KG1 (cell line): ENCODE measurements at places on chromosomes 3 and 15.

DNA sequence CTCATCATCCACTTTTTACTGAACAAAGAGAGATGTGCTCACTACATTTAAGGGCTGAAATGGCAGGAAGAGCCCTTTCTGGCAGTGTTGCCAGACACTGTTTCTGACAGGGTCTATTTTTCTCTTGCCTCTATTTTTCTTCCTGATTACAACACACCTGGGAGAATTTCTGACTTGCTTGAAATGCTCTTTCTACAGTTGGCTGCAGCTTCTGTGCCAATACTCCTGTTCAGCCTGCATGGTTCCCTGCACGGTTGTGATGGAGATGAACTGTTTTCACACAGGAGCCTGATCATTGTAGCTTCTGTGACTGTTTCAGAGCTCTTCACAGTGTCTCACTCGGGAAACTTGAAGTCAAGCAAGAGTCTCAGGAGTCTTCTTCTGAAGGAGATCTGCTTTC is 83.0 kb upstream of the DLG1 start:
- DNase-seq: no peak

GRCh38 chr3:128808672-128809071 is 70.7 kb upstream of the ACAD9 start:
- DNase-seq: no peak

DNA sequence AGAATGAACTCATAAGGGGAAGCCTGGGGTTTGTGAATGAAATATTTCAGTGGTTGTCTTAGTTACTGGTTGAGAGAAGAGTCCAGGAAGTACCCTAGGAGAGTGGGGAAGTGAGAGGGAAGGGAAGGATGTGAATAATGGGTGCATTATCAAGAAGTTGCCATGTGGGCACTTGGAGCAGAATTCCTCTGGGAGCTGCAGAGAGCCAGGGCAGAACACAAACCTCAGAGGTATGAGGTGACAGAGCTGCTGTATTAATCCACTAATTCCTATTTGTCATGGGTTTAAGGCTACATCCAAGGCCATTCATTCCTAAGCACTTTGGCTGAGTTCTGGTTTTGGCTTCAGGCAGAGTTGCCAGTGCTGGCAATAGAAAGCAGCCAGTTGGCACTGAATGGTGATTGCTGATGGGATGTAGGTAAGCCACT is 29.0 kb downstream of the NDUFB4 start:
- no peak for DNase-seq

- no peak for DNase-seq
These were observed 18.0 kb downstream of the ISG20 start for GRCh38 chr15:88656760-88657221.

DNA sequence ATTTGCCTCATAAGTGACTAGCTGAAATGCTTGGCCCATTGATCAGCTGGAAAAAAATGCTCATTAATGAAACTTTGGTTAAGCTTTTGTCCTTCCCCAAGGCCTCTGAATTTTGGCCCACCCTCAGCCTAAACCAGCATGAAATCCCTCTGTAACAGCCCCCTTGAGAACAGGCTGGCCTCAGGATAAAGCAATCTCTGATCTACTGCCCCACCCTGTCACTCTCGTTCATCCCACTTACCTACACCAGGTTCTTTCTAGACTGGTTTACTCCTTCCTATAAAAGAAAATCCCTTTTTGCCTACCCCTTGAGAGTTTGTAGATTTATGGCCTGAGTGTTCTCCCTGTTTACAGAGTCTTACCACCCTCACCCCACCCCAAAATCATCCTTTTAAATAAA is 3.4 kb upstream of the AEN start:
- DNase-seq: no peak

DNA sequence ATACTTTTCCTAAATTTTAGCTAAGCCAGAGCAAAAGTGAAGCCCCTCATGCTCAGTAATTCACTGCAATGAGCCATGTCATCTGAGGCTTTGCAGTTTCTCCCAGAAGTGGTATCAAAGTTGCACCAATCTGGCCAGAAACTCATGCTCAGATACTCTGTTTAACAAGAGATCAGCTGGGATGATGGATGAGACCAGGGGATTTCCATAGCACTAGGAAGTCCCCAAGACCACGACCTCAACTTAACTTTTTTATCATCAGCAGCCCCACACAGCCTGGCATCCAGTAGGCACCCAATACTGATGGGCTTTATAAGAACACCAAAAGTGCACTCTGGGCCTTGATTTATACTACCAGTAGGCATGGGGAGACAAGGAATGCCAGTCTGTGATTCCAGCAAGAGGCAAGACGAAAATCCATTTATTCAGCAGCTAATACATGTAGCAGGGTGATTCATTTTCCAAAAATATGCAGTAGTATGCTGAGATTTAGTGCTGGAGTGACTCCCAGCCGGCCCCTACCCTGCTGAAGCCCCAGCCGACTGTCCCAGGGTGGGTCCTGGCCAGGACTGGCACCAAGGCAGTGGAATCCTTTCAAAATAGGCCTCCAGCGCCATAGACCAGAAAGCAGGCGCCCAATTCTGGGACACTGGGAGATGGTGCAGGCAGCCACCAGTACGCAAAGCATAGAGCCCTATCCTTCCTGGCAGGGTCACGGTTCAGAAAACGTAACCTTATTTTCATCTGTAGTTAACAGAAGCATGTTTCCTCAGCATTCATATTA is 612 bp upstream of the LDHAL6B start:
- DNase-seq: no peak

DNA sequence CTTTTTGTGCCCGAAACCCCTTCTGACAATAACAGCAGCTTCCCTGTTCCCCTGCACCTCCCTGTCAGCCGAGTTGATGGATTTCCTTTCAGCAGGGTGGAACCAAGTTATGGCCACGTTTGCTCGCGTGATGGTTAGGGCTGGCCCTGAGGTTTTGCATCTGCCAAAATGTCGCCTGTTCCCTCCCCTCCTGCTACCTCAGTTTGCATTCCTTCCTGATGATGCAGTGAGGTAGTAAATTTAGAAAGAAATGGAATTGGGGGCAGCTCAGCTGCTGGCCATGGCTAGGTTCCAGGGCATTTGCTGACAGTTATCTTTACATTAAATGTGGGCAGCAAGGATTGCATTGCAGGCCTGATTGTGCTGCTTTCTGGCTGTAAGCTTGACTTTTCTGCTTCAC is 13.2 kb downstream of the LIMD1 start:
- no peak for DNase-seq

DNA sequence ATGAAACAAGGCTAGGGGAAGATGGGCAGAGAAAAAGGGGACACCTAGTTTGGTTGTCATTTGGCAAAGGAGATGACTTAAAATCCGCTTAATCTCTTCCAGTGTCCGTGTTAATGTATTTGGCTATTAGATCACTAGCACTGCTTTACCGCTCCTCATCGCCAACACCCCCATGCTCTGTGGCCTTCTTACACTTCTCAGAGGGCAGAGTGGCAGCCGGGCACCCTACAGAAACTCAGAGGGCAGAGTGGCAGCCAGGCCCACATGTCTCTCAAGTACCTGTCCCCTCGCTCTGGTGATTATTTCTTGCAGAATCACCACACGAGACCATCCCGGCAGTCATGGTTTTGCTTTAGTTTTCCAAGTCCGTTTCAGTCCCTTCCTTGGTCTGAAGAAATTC is 39.6 kb downstream of the DNASE1L3 start:
- DNase-seq: no peak

DNA sequence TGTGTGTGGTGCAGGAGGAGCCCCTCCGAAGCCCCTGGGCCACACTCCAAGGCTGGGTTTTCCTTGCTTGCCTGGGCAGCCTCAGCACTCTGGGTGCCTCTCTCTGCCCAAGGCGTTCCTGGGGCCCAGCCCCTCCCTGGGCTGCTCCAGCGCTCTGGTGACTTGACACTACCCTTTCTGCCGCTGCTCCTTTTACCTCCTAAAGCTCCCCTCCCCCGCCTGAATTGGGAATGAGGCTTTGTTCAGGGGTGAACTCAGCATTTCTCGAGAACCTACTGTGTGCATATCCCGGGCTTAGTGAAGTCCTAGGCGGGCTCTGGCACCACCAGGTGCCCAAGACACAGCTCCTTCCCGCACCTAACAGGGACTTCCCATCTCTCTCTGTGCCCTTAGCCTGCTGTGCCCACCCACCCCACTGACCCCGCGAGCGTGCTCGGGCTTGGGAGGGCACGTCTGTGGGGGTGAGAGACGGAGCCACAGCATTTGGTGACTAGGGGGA is 1.2 kb upstream of the BAHD1 start:
- DNase-seq: no peak

- DNase-seq: no peak
These were observed 575.1 kb downstream of the FOXP1 start for GRCh38 chr3:71008350-71008935.

DNA sequence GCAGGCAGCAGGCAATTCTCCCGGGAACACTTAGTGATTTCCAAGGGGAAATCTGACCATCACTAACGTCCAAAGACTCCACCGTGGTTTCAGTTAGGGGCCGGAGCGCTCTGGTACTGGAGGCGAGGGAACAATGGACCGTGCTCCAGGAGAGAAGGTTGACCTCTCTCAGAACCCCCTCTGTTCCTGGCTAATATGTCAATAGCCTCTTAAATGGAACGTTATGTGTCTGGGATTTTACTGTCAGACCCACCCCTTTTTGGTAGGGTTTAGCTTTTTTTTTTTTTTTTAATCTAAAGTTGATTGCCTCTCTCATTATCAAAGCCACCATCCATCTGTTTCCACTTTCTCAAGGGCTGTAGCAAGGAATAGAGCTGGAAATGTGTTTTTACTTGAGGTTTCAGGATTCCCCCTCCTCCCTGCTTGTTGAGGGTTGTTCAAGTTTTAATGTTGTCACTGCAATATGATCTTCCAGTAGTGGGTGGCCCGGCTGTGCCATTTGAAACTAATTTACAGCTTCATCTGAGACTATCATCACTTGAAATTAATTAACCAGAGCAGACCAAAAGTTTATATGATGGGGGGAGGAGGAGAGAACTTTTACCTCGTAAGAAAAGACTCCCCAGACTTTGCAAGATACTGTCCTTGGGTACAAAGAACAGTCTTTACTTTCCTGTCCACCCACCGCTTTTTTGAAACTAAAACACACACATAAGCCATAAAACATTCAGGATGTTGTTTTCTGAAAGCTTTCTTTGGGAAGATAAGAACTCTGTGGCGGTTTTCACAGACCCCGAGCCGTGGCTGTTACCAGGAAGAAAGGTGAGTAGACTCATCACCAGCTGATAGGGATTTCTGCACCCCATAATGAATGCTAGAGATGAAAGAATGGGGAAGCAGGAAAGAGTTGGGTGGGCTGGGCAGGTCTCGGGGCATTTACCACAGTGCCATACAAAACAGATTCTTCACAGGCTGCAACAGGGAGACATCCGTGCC is 187.8 kb downstream of the UACA start:
- no peak for DNase-seq

- DNase-seq: no peak
These were observed 199.7 kb downstream of the AKAP13 start for GRCh38 chr15:85579957-85580694.

- no peak for DNase-seq
These were observed 86.8 kb downstream of the BFSP2 start for GRCh38 chr3:133486658-133487057.

DNA sequence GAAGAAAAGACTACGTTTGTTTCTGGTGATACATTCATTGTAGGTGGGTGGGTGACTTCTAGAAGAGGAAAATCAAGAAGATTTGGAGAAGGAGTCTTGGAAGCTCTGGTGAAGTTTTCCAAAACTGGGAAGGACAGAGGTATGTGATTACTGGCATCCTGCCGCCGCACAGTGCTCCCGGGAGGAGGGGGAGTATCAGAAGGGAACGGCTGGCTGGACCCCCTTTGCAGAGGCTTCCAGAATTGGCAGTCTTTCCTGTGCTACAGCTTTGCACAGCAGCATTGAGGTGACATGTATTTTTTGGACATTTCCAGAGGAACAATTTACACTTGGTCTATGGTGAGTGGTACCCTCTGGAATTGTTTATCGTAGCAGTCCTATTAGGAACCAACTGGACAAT is 75.7 kb upstream of the EOMES start:
- DNase-seq: no peak

DNA sequence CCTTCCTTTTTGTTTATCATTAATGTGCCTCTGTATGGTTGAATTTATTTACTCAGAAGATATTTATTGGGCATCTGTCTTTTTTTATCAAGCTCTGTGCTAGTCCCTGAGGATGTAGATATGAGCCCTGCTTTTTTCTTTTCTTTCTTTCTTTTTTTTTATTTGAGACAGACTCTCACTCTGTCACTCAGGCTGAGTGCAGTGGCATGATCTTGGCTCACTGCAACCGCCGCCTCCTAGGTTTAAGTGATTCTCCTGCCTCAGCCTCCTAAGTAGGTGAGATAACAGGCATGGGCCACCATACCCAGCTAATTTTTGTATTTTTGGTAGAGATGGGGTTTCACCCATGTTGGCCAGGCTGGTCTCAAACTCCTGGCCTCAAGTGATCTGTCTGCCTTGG is 58.5 kb downstream of the MBNL1 start:
- no peak for DNase-seq

GRCh38 chr15:39344662-39345141 is 236.2 kb upstream of the THBS1 start:
- DNase-seq: no peak

DNA sequence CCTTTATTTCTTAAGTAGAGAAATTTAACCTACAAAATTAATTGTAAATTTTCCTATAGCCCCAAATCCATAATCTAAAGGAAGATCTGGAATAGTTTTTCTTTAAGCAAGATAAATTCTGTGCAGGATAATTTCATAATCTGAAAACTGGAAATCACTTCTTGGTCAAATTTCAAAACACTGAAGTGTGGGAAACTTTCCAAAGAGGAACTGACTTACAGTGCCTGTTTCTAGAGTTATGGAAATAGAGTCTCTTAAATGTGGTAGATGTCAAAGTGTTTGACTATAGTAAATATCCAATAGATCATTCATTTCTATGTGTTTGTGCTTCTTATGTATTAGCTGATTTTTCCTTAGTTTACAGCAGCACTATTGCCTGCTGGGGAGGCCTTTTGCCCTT is 1.6 kb upstream of the P2RY13 start:
- no peak for DNase-seq

GRCh38 chr3:132549890-132550578 is 47.0 kb upstream of the ACKR4 start:
- peak; percentile 13 for DNase-seq

DNA sequence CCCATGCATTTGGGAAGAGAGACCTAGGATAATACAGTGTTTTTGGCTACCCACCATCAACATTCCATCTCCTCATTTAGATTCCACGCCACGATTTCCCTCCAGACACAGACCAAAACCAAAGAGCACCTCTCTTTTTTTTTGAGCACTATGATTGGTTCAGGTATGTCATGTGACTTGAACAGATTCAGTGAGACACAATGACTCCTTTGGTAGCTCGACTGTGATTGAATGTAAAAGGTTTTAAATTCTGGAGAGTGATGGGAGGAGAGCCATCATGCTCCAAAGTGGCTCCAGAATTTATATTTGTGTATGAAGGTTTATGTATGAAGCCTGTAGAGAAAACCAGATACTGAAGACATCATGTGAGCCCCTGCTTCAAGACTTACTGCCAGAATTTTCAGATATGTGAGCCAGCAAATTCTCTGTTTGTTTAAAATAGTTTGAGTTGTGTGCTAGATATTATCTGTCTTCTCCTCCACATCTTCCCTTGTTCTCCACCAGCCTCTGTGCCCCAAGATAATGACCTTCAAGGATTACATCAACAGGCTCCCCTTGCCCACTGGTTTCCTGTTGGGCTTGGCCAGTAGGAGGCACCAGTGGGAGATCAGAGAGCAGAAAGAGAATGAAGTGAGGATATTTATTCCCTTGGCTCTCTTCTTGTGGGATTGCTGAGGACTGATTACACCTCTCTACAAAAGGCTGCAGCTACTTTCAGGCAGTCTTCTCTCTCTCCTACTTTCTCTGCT is 12.5 kb downstream of the MYD88 start:
- DNase-seq: no peak

- no peak for DNase-seq
These were observed 396.5 kb downstream of the FHIT start for GRCh38 chr3:60854791-60855190.

- no peak for DNase-seq
These were observed 63.3 kb downstream of the ZNF106 start for GRCh38 chr15:42427429-42428223.
